Activated T-cell treated with anti-CD3 and anti-CD28 coated beads for 4 hours (primary cell): ENCODE measurements at places on chromosomes 2 and 18.

GRCh38 chr18:80171054-80171872 lies 62.2 kb downstream of the ADNP2 start:
- DNase-seq, result no peak

GRCh38 chr2:186645999-186646398 lies 47.9 kb upstream of the FAM171B start:
- no peak for DNase-seq

- no peak for DNase-seq
Observed at GRCh38 chr2:148730085-148730484, 85.5 kb downstream of the EPC2 start.

- peak; percentile 81 for DNase-seq
Observed at GRCh38 chr18:23918395-23919032, 96.0 kb upstream of the TTC39C start.

DNA sequence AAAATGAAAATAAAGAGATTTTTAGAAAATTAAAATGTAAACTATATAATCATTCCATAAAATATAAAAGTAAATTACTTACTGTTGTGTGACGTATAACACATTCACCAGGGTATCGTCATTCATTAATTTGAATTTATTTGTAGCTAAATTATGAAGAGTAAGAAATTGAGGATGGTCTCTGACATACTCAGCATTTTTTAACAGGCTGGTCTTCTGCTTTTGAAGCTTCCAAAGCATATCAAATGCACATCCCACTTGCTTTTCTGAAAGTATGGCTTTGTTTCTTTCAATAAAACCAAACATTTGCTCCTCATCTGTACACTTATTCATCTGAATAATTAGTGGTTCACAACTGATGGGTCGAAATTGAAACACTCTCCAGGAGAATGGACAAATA lies 2.1 kb downstream of the FASTKD1 start:
- no peak for DNase-seq

DNA sequence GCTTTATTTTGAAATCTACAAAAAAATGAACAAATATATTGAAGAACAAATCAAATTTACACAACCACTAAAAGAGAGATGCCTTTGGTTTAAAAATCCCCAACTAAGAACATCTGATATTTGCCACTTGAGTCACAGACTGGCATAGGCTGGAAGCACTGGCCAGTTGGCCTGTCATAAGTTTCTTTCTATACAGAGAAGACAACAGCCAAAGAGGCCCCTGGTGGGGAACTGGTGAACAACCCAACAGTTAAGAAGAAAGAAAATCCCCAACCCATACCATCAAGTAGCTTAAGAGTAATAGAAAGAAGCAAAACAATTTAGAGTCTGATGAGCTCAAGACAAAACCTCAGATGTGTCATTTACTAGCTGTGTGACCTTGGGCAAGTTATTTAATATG lies 45.5 kb downstream of the OSR1 start:
- no peak for DNase-seq

DNA sequence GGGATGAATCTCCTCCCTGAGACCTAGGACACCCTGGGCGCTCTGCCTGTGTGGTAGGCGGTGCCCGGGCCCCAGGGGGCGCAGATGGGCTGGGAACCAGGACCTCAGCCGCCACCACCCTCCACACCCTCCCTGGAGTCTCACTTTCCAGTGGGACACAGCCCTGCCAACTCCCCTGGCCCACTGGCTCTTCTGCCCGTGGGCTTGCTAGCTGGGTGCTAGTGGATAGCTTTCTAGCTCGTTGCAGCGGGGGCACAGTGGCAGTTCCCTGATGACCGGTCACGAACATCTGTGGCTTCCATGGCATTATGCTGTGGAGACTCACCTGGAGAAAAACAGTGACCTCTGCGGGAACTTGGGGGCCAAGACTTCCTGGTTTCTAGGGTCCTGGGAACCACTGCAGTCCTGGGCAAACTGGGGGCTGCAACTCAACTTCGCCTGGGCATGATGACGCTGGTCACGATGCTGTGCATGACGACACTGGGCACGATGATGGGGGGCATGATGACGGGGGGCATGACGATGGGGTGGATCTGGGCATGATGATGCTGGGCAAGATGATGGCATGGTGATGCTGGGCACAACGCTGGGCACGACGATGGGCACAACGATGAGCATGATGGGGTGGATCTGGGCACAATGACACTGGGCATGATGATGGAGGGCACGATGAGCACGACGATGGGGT lies 31.0 kb upstream of the ALLC start:
- no peak for DNase-seq

DNA sequence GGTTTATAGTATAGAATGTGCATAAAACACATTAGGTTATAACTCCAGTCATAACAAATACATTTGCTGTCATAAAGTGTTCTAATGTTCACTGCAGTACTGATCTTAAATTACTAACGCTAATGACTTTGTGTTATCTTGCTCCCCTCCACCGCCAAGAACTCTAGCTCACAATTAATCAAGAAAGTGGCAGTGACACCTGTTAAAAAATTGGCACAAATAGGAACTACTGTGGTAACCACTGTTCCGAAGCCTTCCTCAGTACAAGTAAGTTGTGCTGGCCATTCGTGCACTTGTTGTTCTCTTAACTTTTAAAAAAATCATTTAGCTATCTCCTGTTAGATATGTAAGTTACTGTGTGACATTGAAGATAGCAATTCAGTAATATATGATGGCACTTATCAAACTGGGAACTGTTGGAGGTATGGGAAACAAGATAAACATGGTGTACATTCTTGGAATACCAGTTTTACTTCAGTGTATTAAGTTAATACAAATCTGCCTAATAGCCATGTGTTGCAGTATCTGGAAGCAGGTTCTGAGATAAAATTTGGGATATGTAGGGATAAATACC lies 41.2 kb downstream of the TAF4B start:
- DNase-seq, result no peak

- no peak for DNase-seq
Observed at GRCh38 chr2:26564121-26564644, 77.0 kb downstream of the CIB4 start.

GRCh38 chr2:238573916-238574315 lies 147.2 kb downstream of the ASB1 start:
- no peak for DNase-seq

- no peak for DNase-seq
Observed at GRCh38 chr2:20465716-20466394, 19.0 kb downstream of the RHOB start.

GRCh38 chr18:49457616-49458015 lies 2.8 kb downstream of the DYM start:
- DNase-seq, result no peak

- no peak for DNase-seq
Observed at GRCh38 chr18:75066021-75066880, 142.7 kb downstream of the PTGR3 start.

DNA sequence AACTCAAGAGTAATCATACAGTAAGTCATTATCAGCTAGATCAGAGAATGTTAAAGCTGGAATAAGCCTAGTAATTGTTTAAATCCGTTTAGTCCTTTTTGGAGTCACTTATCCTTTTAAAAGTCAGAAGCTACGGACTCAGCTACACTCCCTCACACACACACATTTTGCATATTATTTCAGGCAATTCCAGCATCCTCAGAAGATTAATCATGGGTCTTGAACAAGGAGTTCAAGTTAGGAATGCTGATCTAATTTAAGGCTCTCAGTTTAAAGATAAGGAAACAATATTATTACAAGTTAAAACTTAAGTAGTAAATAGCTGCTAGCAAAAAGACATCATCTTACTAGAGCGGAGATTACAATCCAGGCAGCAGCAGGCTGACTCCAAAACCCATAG lies 74.3 kb downstream of the GTF3C3 start:
- no peak for DNase-seq

- no peak for DNase-seq
Observed at GRCh38 chr2:12463189-12463588, 253.5 kb upstream of the TRIB2 start.

DNA sequence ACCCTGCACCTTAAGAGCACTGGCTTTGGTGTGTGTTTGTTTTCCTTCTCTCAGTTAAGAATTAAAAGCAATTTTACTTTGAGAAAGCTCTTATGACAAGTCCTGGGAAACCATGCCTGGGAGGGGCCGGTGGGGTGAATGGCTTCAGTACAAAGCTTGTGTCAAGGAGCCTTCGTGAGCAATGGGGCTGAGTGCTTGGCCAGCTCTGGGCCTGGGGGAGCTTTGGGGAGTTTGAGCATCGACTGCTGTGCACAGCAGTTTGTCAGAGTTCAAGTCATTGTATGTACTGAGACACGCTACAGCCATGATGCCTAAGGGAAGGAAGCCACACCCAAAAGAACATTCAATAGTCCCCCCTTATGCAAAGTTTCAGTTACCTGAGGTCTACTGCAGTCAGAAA lies 75.8 kb downstream of the ARHGEF4 start:
- DNase-seq, result no peak

DNA sequence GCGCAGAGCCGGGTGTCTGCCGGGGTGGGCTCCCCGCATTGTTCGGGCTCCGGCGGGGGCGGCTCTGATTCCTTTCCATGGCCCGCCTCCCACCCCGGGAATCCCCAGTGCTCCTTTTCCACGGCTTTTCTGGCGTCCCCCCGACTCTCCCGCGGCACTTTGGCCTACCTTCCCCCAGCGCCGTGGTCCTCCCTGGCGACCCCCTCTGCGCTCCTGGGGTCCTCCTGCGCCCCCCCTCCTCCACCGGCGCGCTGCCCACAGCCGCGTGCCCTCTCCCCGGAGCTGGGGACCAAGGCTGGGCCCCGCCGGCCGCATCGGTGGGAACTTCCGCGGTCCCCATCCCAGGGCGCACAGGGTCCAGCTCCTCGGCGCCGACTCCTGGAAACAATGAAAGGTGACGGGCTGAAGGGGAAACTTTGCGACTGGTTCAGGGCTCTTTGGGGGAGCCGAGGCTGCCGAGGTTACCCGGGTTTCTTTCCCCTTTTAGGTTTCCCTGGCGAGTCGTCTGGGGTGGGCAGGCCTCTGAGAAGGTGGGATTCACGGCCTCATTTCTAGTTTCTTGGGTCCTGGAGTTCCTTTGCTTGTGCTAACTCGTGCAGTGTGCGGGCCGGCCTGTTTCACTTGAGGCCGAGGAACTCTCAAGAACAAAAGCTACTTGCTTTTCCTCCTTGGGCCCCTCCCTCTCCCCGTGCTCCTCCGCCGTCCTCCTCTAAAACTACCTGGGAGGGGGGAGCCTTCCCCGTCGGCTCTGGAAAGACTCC lies 2.2 kb downstream of the TGIF1 start:
- peak; percentile 17 for DNase-seq

DNA sequence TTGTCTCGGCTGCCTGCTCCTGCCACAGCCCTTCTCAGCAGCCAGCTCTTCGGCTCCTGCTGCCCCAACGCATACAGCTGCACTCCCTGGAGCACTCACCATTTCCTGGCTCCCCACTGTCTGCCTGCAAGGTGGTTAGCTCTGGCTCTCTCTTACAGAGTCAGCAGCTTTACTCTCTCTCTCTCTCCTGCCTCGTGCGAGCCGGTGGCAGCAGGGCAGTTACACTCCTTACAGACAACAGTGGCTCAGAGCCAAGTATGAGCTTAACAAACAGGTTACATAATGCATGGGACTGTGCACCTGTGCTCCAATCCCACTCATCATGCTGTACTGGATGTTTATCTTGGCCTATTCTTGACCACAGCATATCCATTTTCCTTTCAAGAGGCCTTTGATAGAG lies 47.4 kb upstream of the DNAJC10 start:
- no peak for DNase-seq

DNA sequence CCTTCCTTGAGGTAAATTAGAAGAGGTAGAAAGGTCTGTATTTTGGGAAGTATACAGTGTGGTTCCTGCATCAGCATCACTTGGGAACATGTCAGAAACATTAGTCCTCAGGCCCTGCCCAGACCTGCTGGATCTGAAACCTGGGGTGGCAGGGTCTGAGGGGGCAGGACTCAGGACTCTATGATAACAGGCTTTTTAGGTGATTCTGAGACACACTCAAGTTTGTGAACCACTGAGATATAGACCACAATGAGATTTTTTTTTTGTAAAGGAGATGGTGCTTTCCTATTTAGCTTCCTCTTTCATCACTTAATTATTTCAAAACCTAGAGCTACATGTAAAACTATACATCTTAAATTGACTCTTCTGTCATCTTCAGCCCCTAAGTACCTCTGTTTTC lies 262.7 kb upstream of the SPOPL start:
- DNase-seq, result no peak

DNA sequence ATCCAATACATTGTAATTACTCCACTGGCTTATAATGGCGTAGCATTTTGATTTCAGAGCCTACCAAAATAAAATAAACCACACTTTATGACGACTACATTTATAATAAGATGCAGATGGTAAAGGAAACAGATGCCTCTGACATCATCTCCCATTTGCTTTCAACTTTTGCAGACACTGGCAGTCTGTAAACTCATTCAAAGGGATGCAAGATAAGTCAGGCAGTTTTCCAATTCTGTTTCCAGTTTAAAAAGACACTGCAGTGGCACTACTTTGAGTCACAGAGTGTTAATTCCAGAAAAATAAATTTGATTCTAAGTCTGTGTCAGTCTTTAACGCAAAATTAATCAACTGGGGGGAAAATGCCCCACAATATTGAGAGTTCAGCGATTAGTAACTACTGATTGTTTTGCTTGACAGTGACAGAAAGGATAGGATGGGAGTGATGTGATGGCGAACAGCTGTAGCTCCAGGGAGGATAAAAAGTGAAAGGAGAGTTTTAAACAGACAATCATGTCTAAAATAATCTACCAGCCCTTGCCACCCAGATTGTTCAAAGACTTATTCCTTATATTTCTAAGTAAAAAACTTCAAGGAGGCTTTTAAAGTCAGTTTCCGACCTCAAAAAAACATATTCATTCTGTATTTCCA lies 6.7 kb downstream of the DSEL start:
- DNase-seq, result no peak

- DNase-seq, result no peak
Observed at GRCh38 chr2:54859416-54859815, 136.0 kb downstream of the EML6 start.

DNA sequence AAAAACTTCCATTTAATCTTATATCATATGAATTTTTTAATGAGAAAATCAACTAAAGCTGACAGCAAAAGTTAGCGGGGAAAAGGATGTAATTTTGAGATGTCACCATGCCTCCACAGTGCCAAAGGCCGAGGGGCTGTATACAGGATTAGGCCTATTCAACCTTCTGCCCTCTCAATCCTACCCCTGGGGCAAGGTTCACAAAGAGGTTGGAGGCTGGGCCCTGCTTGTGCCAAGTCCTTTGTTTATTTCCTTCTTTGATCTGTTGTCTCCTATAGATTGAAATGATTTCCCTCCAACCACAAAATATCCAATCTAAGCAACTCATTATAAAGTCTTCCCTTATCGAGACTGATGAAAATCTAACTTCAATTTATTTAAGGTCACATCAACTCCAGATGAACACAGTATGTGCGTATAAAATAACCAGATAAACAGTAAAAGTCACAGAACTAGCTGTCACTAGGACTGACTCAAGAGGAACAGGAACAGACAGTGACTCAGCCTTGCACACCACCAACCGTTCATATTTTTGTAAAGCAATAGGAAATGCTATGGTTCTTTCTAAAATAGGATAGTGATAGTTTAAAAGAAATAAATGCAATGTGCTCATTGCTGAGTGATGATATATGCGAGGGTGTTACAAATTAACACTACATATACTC lies 95.8 kb downstream of the SLC25A12 start:
- no peak for DNase-seq

- DNase-seq, result no peak
Observed at GRCh38 chr18:79890674-79891073, 60.8 kb downstream of the SLC66A2 start.

GRCh38 chr2:100297511-100297910 lies 24.8 kb downstream of the LONRF2 start:
- DNase-seq, result no peak

- DNase-seq, result no peak
Observed at GRCh38 chr2:217724471-217724870, 278.3 kb downstream of the TNS1 start.

GRCh38 chr2:28375742-28376631 lies 16.7 kb upstream of the FOSL2 start:
- DNase-seq, result no peak

- no peak for DNase-seq
Observed at GRCh38 chr18:47800248-47800647, 130.2 kb downstream of the SMAD2 start.
